ENCODE measurements at places on chromosomes 4 and X.

GRCh38 chr4:100555611-100556337, 38.0 kb upstream of the EMCN start:
- no peak for DNase-seq

GRCh38 chr4:109407027-109407737, 26.4 kb upstream of the SEC24B start:
- no peak for DNase-seq

DNA sequence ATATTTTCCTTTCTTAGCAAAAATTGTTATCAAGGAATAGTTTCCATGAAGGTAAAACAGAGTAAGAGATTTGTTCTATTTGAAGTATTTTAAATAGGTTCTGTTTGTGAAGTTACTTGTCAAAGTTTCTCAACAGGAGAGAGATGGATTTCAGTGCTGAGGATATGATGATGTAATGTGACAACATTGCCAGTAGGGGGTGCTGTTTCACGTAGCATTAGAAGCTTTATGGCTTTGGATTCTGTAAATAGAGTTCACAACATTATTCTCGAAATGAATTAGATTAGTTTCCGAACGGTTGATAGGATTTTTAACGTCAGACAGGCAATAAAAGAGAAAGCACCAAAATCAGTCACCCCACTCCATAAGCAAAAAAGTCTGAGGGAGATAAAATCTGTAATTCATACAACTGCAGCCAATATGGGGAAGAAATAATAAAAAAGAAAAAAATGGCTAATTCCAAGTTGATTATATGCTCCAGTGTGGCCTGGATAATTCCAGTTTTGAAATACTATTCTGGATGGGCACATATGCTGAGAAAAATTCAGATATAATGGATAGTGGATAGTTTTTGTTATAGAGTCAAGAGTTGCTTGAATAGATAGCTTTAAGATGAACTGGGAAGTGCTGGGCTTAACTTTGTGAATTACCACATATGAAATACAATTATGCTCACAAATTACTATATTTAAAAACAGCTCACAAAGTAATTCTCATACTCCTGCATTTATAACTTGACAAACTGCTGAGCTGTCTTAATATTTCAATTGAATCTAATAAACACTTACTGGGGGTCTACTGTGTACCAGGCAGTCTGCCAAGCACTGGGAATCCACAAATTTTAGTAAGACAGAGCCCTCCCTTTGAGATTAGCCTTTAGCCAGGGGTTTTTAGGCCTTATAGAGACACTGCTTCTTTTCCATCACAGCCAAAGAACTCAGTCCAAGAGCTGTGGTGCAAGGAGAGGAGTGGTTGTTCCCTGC, 109.1 kb downstream of the GPAT3 start:
- DNase-seq = no peak

- DNase-seq = no peak
Measured at GRCh38 chrX:5051831-5052491, 1176.7 kb downstream of the NLGN4X start.

DNA sequence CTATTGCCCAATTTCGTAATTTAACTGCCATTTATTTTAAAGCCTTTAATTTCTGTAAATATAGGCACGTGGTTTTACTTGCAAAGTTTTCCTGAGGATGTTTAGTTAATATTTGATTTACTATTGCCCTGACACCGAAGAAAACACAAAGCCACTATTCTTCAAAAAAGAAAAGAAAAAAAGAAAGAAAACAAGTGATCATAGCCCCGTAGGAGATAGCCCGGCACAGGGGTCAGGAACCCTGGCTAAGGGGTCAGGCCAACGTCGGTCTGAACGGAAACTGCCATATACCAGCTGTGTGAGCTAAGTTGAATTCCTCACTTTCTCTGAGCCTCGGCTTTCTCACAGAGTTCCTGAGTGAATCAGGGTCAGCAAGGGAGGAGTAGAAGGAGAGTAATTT, 17.7 kb upstream of the LAMP2 start:
- DNase-seq = no peak

- no peak for DNase-seq
Measured at GRCh38 chr4:121764702-121765367, at the start of gene SMIM43. SMIM43 (minus strand) TSS chr4:121765164; CDS start chr4:121765105, 59 bp downstream.

All from left forelimb (tissue), 1 donor.